ENCODE measurements at places on chromosomes 11 and 22.

DNA sequence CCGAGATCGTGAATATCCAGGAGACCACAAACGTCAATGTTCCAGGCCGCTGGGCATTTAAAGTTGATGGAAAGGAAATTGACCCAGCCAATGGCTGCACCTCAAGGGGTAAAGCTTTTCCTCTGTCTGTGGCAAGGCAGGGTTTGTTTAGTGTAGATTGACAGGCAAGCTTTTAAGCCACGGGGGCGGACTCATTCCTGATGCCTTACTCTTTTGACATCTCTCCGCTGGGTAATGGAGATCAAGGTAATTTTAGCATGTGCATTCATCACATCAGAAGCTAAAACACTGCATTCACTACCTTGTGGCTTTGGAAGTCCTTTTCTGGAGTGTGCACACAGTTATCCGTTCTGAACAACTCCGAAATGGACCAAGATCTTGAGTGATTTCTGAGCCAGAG lies 12.6 kb downstream of the TECTA start:
- DNase-seq = no peak

DNA sequence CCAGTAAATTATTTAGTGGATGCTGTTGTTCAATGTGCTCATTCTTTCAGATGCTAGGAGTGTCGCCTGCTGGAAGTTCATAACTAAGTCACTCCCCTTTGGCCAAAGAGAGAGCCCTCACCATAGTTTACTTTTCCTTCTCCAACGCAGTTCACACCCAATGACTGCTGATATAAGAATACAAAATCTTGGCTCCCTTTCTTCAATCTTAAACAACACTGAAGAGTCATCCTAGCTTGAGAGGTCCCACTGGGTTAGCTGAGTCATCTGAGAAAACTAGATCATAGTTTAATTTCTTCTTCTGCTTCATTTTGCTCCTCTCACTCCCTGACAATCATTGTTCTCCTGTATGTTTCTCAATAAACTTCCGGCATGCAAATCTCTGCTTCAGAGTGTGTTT lies 5.4 kb upstream of the OR52L1 start:
- no peak for DNase-seq

GRCh38 chr11:65499713-65500386 lies 1.0 kb downstream of the MALAT1 start:
- no peak for DNase-seq

- no peak for DNase-seq
Measured at GRCh38 chr22:29316141-29316828, 788 bp upstream of the RASL10A start.

DNA sequence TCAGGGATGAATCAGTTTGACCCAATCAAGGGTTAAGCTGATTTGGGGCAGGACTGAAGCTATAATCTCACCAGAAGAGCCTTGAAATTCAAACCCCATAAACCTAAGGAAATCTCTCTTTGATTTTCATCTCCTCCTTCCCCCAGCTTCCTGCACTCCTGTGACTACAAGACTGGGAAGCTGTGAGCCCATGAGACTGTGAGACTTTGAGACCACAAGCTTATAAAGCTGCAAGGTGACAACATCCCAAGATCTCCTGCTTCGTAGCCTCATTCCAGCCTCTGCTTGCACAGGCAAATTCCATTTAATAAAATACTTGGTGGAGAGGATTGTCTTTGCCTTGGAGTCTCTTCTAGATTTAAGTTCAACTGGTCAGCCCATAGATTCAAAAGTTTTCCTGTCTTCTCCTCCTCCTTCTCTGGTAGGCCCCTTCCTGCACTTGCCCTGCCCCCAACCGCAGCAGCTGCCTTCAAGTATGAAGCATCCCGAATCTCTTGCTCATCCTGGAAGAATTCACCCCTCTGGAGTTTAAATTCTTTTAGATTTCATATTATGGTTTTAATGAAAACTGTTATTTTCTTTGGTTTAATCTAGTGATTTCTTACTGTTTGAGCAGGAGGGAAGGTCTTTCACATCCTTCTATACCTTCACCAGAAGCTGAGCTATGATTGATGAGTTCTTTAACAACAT lies 42.1 kb downstream of the PAMR1 start:
- no peak for DNase-seq

GRCh38 chr11:103812680-103813079 lies 223.8 kb upstream of the DDI1 start:
- DNase-seq = no peak

DNA sequence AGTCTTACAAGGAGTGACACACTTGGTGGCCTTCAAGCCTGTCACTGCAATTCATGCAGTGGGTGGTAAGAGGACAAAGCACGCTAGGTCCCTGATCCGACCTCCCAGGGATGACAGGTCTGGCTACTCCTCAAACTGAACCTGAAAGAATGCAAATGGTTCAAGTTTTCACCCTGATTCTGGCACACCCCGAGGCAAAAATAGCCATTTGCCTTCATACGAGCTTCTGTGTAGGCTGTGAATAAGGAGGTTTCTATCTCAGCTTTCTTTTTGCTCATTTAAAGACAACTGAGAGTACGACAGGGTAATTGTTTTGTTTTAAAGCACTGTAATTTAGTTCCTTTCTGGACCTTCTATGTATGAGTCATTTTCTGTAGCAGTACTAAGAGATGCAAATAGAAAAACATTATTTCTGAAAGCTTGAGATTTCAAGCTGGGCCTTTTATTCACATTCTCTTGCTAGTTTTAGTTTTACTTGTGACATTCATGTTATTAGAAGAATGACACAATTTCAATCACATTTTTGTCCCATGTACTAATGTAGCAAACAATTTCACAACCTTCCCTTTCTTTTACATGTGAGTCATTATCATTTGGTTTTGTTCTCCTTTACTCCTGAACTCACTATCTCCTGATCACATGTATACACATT lies 56.6 kb upstream of the FDX1 start:
- DNase-seq = no peak

DNA sequence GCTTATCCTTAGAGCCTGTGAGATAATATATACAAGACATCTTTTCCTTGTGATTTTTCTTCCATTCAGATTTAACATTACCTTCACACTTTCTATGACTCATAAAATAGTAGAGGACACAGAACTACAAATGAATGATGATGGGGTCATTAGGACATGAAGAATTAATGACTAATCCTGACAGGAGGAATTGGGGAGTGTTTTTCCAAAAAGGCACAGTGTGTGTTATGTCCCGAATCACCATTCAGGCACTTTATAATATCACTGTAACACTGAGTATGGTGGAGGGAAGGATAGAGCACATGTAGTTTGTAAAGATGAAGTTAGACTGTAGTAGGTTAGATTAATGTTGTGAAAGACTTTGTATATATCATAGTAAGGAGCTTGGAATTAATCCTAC lies 391.3 kb downstream of the JRKL start:
- DNase-seq = no peak

DNA sequence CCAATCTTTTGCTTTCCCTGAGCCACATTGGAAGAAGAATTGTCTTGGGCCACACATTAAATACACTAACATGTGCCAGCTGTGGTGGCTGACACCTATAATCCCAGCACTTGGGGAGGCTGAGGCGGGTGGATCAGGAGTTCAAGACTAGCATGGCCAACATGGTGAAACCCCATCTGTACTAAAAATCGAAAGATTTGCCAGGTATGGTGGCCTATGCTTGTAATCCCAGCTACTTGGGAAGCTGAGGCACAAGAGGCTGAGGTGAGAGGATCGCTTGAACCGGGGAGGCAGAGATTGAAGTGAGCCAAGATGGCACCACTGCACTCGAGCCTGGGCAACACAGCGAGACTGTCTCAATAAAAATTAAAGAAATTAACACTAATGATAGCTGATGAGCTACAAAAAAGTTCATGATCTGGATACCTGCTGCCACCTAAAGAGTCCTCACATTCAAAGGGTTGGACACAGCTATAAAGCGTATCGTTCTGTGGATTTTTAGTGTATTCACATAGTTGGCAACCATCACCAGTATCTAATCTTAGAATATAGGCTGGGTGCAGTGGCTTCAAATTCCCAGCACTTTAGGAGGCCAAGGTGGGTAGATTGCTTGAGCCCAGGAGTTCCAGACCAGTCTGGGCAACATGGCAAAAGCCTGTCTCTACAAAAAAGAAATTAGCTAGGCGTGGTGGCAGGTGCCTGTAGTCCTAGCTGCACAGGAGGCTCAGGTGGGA lies 3.4 kb upstream of the LDHC start:
- DNase-seq = no peak
